Posterior cingulate gyrus (tissue), 11 donors: ENCODE measurements at places on chromosomes 12 and 14.
A peak's percentile ranks its signal among the peaks of the same experiment; 100 is the strongest.

- DNase-seq = no peak
Observed at GRCh38 chr14:35215110-35215813, 76.9 kb upstream of the PSMA6 start.

GRCh38 chr12:46065412-46066166 is 75.2 kb upstream of the SCAF11 start:
- DNase-seq = no peak

- no peak for DNase-seq
Observed at GRCh38 chr12:96514328-96514727, 25.0 kb downstream of the CFAP54 start.

DNA sequence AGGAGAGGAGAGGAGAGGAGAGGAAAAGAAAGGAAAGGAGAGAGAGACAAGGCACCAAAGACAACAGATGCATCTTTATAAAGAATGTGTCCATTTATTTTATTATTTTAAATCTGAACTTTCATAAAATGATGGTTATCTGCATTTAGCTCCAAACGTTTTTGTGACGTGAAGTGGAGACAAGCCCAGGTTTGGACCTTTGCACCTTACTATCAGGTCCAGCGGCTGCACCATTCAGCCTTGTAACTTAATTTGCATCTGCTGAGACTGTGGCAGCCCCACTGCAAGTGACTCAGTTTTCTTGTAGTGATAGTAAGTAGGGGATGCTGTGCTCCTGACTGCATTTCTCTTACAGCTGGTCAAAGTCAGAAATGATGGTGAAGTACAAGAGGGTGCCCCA is 130.7 kb downstream of the NTF3 start:
- no peak for DNase-seq

- no peak for DNase-seq
Observed at GRCh38 chr12:64006211-64006825, 161.8 kb downstream of the SRGAP1 start.

GRCh38 chr12:107903341-107904061 is 129.0 kb downstream of the ASCL4 start:
- DNase-seq = peak; percentile 87

DNA sequence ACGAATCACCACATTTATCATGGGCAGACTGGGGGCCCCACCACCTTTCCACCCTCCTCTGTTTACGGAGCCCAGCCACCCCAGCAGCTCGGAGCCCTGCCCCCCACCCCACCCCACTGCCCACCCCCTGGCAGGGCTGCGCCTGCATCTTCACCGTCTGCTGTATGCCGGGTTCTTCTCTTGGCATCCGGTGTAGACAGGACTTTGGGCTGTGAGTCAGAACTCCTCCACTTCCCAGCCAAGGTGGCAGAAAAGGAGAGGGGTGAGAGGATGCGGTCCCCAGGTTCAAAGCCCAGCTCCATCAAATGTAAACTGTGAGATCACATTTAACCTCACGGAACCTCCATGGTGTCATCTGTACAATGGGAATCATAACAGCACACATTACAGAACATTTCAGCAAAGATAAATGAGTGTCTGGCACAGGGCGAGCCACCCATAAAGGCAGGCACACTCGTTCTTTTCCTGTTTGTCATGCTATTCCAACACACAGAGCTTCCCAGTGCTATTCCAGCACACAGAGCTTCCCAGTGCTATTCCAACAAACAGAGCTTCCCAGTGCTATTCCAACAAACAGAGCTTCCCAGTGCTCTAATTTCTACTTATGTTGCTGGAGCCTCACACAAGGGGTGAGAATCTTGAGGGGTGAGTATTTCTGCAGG is 292.7 kb upstream of the RTL1 start:
- DNase-seq = no peak

DNA sequence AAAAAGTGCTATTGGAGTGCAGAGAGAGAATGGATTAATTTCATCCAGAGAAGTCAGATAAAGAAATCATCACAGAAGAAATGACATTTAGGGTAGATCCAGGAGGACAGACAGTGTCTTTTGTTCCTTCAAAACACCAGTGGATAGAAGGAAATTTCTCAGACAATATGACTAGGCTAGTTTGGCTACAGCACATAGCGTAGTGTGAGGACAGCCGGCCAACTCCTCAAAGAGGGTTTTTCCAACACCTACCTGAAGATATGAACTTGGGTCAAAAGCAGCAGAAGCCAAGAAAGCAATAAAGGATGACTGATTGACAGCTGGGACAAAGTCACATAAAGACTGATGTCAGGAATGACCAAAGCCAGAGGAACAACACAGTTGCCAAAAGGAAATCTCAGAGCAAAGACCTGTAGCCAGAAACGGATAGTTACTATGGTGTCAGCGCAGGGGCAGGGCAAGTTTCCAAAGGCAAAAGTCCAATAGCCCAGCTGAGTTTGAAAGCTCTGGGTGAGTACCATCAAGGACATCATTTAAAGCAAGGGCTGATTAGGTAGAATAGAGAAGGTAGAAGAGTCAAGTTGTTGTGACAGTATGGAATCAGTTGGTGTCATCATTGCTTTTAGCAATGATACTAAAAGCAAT is 58.7 kb upstream of the PDE3A start:
- no peak for DNase-seq
